ENCODE measurements at places on chromosomes 4 and X. TPM values are rescaled to one million over a fixed set of nuclear protein-coding genes. Genes with fewer than 3 reads are reported as not detected.

The MAGEA4 gene
- 0.19 TPM for polyA plus RNA-seq

The SPANXB1 gene
- not detected for polyA plus RNA-seq

The ABRAXAS1 gene
- polyA plus RNA-seq, result 4.9 TPM

The TBC1D1 gene
- polyA plus RNA-seq, result 29.8 TPM

The TMPRSS11A gene
- polyA plus RNA-seq, result not detected

The COL25A1 gene
- polyA plus RNA-seq, result not detected

The CACNA1F gene
- not detected for polyA plus RNA-seq

The RNF128 gene
- not detected for polyA plus RNA-seq

The FAM241A gene
- 0.44 TPM for polyA plus RNA-seq

The TMPRSS11E gene
- polyA plus RNA-seq, result not detected

The IBSP gene
- not detected for polyA plus RNA-seq

The BMPR1B gene
- polyA plus RNA-seq, result 0.16 TPM

The AFF2 gene
- polyA plus RNA-seq, result not detected

The HPSE gene
- polyA plus RNA-seq, result 1.7 TPM

The NXT2 gene
- 26.6 TPM for polyA plus RNA-seq

The AR gene
- not detected for polyA plus RNA-seq

The PKD2 gene
- 44.6 TPM for polyA plus RNA-seq

The GIMD1 gene
- not detected for polyA plus RNA-seq

The ZNF595 gene
- 130 TPM for polyA plus RNA-seq

The F8A2 gene
- polyA plus RNA-seq, result not detected

The NSDHL gene
- polyA plus RNA-seq, result 24.8 TPM

The ETFDH gene
- polyA plus RNA-seq, result 12.1 TPM

The AVPR2 gene
- not detected for polyA plus RNA-seq

The FGA gene
- polyA plus RNA-seq, result not detected

The EFHC2 gene
- 0.03 TPM for polyA plus RNA-seq

The SPIN4 gene
- polyA plus RNA-seq, result 3.3 TPM

The CTSO gene
- 3.3 TPM for polyA plus RNA-seq

The PAGE2 gene
- 4.7 TPM for polyA plus RNA-seq

The STATH gene
- not detected for polyA plus RNA-seq

The ACE2 gene
- not detected for polyA plus RNA-seq

The TRAM1L1 gene
- polyA plus RNA-seq, result 2.4 TPM

The MAGEB1 gene
- polyA plus RNA-seq, result not detected

The RRH gene
- 0.05 TPM for polyA plus RNA-seq

The SPATA18 gene
- polyA plus RNA-seq, result 0.84 TPM

The LRCH2 gene
- polyA plus RNA-seq, result 2.3 TPM

All from SK-N-SH (cell line).